ENCODE measurements at places on chromosomes 2 and 18. TPM values are rescaled to one million over a fixed set of nuclear protein-coding genes. Genes with fewer than 3 reads are reported as not detected.

DNA sequence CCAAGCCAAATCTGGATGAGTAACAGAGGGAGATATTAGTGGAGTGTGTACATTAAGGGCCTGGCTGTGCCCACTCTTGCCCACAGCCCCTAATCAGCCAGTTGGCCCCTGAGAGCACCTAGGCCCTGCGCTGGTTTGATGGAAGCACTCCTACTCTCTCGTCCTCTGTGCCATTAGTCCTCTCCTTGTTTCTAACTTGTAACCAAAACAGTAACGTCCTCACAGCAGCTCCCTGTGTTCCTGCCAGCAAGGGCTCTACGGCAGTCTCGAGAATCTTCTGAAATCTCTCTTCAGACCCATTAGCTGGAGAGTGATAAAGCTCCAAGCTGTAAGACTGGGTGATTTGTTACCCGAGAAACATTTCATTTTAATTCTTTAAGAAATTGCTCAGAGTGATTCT is 76.1 kb downstream of the LRRC30 start:
- no peaks in the 10 kb centered on the region for H3K36me3 ChIP-seq
- no peak overlapping the region for H3K27ac ChIP-seq

DNA sequence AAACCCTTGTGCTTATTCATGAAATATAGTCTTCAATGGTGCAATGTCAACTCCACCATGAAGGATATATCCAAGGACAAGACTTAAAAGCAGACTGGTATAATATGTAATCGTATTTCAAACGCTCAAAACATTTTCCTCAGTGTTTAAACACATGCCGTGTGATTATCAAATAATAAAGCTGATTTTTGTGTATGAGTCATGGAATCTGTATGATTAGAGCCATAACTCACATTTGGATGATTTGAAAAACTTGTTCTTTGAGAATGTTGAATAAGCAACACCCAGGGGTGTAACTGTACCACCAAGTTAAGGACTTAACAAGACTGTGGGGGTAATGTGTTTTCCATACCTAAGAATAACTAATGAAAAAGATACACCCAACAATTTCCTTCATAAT is 215.3 kb downstream of the STK39 start:
- H3K36me3 ChIP-seq: peaks cover 3% of the 10 kb centered on the region
- H3K27me3 ChIP-seq: no peaks in the 10 kb centered on the region
- H3K27ac ChIP-seq: no peak overlapping the region
- no peaks in the 10 kb centered on the region for H3K4me1 ChIP-seq
- DNase-seq: no peak
- H3K4me3 ChIP-seq: no peak overlapping the region

- DNase-seq: no peak
- H3K4me3 ChIP-seq: no peak overlapping the region
- no peaks in the 10 kb centered on the region for H3K27me3 ChIP-seq
- no peaks in the 10 kb centered on the region for H3K36me3 ChIP-seq
- no peak overlapping the region for H3K27ac ChIP-seq
These were observed 267.6 kb downstream of the CD226 start for GRCh38 chr18:69680123-69680522.

DNA sequence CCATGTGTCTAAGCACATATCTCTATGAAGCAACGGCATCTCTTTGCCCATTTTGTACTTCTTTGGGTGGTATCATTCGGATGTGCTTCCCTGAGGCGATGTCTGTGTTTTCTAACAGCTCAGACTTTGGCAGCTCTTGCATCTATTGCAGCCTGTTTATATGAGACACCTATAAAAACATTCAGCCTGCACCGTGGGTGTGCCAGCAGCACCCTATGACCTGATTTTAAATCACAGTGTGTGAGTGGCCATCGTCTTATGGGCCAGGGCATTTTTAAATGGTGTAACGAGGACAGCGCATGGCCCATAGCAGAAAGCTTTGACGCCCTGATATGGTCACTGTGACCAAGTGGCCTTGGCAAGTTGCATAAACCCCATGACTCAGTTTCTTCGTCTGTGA is 12.9 kb downstream of the NPAS2 start:
- no peaks in the 10 kb centered on the region for H3K36me3 ChIP-seq
- peaks cover 16% of the 10 kb centered on the region for H3K27me3 ChIP-seq
- H3K4me3 ChIP-seq: no peak overlapping the region
- H3K4me1 ChIP-seq: no peaks in the 10 kb centered on the region

GRCh38 chr2:80328159-80328571 is 23.6 kb upstream of the LRRTM1 start:
- DNase-seq: no peak
- H3K36me3 ChIP-seq: no peaks in the 10 kb centered on the region
- H3K4me1 ChIP-seq: no peaks in the 10 kb centered on the region
- peaks cover 6% of the 10 kb centered on the region for H3K27me3 ChIP-seq
- no peak overlapping the region for H3K4me3 ChIP-seq

DNA sequence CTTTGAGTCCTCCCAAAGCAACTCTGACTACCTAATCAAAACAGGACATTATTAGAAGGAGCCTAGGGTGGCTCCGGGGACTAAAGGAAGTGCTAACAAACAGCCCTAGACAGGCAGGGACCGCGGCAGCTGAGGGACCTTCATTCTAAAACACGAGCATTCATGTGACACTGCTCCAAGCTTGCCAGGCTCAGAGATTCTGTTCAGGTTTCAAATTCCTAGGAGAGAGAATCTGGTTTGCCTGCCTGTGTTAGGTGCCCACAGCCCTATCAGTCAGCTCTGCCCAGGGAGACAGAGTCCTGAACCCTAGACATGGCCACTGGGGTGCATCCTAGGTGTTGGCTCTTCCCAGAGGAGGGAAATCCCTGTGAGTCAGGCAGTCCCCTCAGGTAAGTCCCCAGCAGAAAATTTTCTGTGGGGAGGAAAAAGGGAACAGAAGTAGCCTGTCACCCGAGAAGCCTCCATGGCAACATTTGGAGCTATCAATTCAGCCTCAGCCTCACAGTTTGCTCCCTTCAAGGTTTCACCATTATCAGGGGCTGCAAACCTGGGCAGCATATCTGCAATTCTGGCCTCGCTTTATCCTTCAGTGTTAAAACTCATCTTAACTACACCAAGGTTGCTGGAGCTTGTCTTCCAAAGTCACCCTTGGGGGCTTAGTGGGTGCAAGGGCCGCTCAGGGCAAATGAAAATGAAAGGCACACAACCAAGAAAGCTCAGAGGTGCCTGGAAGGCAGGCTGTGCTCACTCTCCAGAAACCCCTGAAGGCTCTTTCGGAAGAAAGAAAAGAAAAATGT is 28.6 kb downstream of the PCBP1 start:
- no peaks in the 10 kb centered on the region for H3K27me3 ChIP-seq
- no peaks in the 10 kb centered on the region for H3K36me3 ChIP-seq
- H3K4me3 ChIP-seq: no peak overlapping the region
- H3K27ac ChIP-seq: peak overlapping the region; percentile 58

DNA sequence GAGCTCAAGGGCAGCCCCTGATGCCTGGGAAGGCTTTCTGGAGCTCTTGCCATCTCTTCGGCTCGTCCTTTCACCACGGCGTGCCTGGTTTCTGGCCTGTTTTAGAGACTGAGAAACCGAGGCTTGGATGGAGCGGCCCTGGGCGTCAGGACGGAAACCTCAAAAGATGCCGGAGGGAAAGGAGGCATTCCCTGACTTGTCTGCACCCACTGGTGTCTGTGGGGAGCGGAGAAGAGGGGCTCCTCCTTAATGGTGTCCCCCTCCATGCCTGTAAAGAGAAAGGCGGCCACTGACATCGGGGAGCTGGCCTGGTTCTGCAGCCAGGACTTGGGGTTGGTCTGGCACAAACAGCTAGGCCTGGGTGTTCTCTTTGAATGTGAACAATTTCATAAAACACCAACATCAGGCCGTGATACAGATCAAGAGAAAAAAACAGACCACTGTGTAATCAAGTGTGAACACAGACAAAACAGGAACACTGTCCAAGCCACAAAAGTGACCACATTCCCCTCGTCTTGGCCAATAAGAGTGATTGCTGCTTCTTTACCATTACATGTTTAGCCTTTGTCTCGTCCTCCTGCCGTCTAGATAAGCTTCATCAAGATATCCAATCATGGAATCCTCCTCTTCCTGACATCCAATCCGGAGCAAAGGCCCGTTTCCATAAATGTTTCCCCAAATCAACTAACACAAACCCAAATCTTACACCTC is 633 bp upstream of the ILKAP start:
- H3K4me1 ChIP-seq: peaks cover 8% of the 10 kb centered on the region
- H3K27me3 ChIP-seq: peaks cover 8% of the 10 kb centered on the region
- peak overlapping the region; percentile 45 for H3K4me3 ChIP-seq
- no peaks in the 10 kb centered on the region for H3K36me3 ChIP-seq
- no peak for DNase-seq
- H3K27ac ChIP-seq: peak overlapping the region; percentile 75

DNA sequence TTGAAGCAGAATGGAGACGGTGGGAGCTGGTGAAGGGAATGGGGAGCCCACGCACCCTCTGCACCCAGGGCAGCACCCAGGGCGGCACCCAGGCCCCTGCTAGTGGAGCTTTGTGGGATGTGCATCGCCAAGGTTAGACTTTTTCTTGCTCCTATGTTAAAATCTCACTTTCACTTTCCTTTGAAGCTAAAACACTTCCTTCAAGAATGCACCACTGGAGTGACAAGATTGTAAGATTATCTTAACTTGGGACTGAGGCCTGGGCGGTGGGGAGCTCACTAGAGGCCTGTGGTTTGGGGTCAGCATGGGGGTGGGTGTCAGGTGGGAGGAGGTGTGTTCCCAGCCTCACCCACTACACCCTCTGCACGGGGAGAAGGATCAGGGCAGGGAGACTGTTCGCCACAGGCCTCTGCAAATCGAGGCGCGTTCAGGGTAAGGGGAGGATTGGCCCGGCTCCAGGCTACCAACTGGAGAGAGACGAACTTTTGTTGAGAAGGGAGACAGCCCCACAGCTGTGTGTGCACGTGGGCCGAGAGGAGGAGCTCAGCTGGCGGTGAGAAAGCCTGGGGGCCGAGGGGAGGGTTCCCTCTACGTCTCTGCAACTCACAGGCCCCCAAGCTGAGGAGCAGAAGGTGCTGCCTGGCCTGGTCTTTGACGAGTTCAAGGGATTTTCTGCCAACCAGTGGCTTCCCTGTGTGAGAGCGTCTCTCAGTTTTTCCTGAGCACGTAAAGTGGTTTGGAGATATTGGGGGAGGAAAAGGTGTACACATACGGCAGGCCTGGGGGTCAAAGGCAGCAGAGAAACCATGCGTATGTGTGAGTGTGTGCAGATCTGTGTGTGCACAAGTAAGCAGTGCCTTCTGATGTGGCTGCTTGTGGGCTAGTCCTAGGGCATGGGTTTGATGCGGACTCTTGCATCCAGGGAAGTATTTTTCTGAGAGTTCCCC is 147.7 kb downstream of the KLHL29 start:
- H3K27ac ChIP-seq: peak overlapping the region; percentile 88
- peaks cover 47% of the 10 kb centered on the region for H3K4me1 ChIP-seq
- no peaks in the 10 kb centered on the region for H3K27me3 ChIP-seq
- DNase-seq: peak; percentile 32
- H3K4me3 ChIP-seq: peak overlapping the region; percentile 14

DNA sequence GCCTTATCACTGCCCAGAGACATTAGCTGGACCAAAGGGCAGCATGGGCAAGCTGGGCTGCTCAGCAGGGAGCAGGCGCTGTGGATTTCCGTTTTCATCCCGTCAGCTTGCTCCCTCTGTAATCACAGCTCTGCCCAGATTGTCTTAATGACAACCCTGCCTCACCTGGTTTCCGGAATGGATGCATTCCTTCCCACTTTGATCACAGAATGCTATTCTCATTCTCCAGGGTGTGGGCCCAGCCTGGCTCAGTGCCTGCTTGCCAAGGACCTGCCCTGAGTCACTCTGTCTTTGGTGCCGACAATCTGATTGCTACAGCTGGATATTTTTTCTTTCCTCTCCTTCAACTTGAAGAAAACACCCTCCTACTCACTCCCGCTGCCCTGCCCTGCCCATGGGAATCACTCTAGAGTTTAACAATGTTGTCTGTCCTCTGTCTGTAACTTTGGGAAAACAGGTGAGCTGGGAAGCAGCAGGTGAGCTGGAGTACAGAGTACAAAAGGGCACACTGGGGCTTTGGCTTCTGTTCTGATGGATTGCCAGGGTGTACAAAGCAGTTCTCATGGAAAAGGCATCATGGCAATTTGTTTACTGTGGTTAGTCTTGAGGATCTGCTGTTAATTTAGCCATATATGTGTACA is 27.2 kb upstream of the FAM136A start:
- no peaks in the 10 kb centered on the region for H3K4me1 ChIP-seq
- H3K36me3 ChIP-seq: no peaks in the 10 kb centered on the region
- no peaks in the 10 kb centered on the region for H3K27me3 ChIP-seq
- H3K27ac ChIP-seq: no peak overlapping the region
- no peak overlapping the region for H3K4me3 ChIP-seq

DNA sequence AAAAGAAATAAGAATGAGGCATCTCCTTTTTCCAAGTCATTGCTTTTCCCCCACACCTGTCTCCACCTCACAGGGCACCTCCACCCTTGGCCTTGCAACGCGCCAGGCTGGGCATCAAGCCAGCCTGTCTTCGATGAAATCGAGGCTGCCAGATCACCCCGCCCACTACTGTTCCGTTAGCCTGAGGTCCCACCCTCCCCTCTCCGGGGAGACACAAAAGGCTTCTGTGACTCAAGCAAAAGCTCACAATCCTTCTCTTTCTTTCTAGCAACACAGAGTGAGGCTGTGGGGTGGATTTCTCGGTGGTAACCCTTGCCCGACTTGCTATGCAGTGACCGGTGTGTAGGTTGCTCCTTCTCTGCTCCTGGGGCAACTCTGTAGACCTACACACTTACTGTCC is 9.9 kb downstream of the TNP1 start:
- H3K4me1 ChIP-seq: peaks cover 3% of the 10 kb centered on the region
- no peak overlapping the region for H3K27ac ChIP-seq
- no peak overlapping the region for H3K4me3 ChIP-seq
- no peaks in the 10 kb centered on the region for H3K27me3 ChIP-seq
- no peaks in the 10 kb centered on the region for H3K36me3 ChIP-seq
- DNase-seq: no peak

DNA sequence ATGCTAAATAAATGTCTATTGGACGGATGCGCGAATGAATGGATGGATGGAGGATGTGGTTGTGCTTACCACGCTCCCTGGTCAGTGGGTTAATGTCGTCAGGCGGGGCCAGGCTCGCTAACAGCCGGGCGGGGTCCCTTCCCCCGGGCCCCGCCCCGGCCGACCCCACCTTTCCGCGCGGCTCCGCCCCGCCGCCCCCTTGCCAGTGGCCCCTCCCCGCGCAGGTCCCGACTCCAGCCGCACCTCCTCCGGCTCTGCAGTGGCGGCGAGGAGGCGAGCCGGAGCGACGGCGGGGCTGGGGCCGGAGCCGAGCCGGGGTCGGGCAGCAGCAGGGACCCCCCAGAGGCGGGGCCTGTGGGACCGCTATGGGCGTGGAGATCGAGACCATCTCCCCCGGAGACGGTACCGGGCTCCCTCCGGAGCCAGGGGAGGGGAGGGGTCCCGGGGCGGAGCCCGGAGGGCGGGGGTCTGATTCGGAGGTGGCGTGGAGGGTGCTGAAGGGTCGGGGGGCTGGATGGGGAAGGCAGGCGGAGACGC is at the start of gene FKBP1B:
TSS of gene FKBP1B (plus strand) at position 257 of the 537 bp plus-strand sequence. CDS start at position 366, 109 bp downstream.
- DNase-seq: no peak
- H3K4me1 ChIP-seq: peaks cover 19% of the 10 kb centered on the region
- no peaks in the 10 kb centered on the region for H3K36me3 ChIP-seq
- H3K27ac ChIP-seq: peak within 1 kb of the TSS; percentile 39
- peak within 1 kb of the TSS; percentile 49 for H3K4me3 ChIP-seq

GRCh38 chr2:28063492-28063962 is 173.0 kb downstream of the BABAM2 start:
- no peaks in the 10 kb centered on the region for H3K4me1 ChIP-seq
- no peaks in the 10 kb centered on the region for H3K36me3 ChIP-seq
- no peak overlapping the region for H3K4me3 ChIP-seq
- no peak for DNase-seq

CDH20 gene
- total RNA-seq: 0.09 TPM

ARHGAP28 gene
- total RNA-seq: 4.7 TPM

RNU2-63P gene
- 91.1 TPM for total RNA-seq

Data from thymus (tissue), 14 donors.